Endothelial cell of umbilical vein (primary cell): ENCODE measurements at places on chromosomes 5 and 9. TPM values are rescaled to one million over a fixed set of nuclear protein-coding genes. Genes with fewer than 3 reads are reported as not detected.
A peak's percentile ranks its signal among the peaks of the same experiment; 100 is the strongest.

GRCh38 chr9:9790216-9790872 lies 822.5 kb downstream of the PTPRD start:
- peak; percentile 69 for DNase-seq

Gene ROPN1L
- polyA plus RNA-seq = 0.13 and 0.30 TPM in 2 replicates

Gene GLRA1
- not detected in 2 replicates for polyA plus RNA-seq

Gene CORO2A
- polyA plus RNA-seq = 0.29 and 0.35 TPM in 2 replicates

- DNase-seq = no peak
These were observed 99.7 kb downstream of the SERINC5 start for GRCh38 chr5:80156156-80156555.

DNA sequence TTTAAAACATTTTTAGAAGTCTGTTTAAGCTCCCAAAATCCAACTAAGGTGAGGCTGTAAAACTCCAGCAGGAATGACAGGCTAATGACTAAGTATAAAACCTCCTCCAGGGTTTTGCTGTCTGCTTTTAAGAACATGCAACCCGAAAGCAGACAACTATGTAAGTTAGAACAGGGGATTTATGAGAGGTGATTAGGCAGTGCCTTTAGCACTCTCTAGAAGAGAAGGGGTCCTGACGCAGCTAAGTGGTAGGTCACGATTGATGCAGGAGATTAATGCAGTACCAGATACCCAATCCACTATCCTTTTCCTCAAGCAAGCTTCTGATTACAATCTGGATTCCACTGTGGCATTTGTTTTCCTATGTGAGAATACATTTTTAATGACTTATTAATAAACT lies 25.9 kb downstream of the HOMER1 start:
- DNase-seq = no peak

DNA sequence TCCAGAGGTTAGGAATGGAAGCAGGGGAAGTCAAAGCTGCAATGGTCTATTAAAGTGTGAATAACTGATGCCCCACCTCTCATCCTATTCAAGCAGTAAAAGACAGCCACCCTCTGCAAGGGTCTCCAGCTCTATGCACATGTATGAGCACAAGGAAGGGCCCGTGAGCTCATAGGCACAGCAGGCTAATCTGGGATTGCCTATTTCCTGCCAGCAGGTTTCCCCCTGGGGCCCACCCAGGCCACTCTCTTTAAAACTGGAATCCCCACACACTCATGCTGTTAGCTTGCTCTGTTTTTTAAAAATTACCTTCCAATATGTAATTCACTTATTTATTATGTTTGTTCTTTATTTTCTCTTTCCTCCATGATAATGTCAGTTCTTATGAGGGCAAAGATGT lies 48.7 kb upstream of the ZNF366 start:
- DNase-seq = no peak

Gene TMC1
- polyA plus RNA-seq = 0.30 TPM in 1 of 2 replicates, not detected in the other

- DNase-seq = no peak
These were observed 404.1 kb downstream of the PTPRD start for GRCh38 chr9:10208691-10209069.

GRCh38 chr5:102902135-102902448 lies 147.0 kb downstream of the PAM start:
- peak; percentile 37 for DNase-seq

Gene CCNI2
- 0.13 and 0.25 TPM in 2 replicates for polyA plus RNA-seq

- no peak for DNase-seq
These were observed 5.7 kb downstream of the NTMT1 start for GRCh38 chr9:129631674-129632129.

DNA sequence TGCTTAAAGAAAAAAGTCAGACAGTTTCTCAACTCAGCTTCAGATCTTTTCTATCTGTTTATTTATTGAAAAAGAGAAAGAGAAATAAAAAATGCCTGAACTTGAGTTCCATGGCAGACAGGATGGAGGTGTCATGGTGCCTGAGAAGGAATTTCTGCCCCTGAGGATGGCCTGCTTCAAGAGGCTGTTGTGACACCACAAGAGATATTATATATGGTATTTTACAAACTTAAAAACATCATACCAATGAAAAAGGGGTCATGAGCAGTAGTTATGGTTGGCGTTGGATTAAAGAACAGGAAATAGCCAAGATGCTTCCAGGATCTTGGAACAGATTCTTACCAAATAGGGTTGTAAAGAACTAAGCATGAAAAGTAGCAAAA lies 344.6 kb downstream of the GLIS3 start:
- no peak for DNase-seq

Gene GRXCR2
- not detected in 2 replicates for polyA plus RNA-seq
